ENCODE measurements at places on chromosomes 16 and 17. TPM values are rescaled to one million over a fixed set of nuclear protein-coding genes. Genes with fewer than 3 reads are reported as not detected.

Gene TM4SF5
- total RNA-seq = not detected

Gene SOX8
- total RNA-seq = 0.89 TPM

Gene SOX9
- total RNA-seq = 13.8 TPM

Gene CD300H
- total RNA-seq = not detected

Gene KRTAP9-2
- total RNA-seq = not detected

Gene ARHGDIG
- 9.3 TPM for total RNA-seq

Gene CAVIN1
- total RNA-seq = 240 TPM

Gene KCNJ16
- not detected for total RNA-seq

Gene CCL8
- total RNA-seq = not detected

DNA sequence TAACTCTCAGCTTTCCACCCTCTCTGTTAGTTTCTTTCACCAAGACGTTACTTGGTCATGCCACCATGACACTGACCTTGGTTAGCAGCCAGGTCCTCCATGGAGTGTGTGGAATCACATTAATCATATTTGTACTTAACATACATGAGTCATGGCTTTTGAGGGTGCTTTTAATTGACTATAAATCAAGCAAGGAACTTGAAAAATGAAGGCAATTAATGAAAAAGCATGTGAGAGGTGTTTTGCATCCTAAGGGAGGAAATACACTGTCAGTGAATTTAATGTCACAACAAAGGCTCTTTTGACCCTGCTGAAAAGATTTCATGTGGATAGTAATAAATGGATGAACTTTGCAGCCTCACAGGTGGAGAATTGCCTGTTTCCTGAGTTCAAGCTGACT is 240.7 kb downstream of the CDH13 start:
- no peak for DNase-seq

- peak; percentile 70 for DNase-seq
Measured at GRCh38 chr17:9291912-9292560, 270.7 kb downstream of the NTN1 start.

- DNase-seq = no peak
Measured at GRCh38 chr17:6374271-6374691, 60.6 kb downstream of the AIPL1 start.

DNA sequence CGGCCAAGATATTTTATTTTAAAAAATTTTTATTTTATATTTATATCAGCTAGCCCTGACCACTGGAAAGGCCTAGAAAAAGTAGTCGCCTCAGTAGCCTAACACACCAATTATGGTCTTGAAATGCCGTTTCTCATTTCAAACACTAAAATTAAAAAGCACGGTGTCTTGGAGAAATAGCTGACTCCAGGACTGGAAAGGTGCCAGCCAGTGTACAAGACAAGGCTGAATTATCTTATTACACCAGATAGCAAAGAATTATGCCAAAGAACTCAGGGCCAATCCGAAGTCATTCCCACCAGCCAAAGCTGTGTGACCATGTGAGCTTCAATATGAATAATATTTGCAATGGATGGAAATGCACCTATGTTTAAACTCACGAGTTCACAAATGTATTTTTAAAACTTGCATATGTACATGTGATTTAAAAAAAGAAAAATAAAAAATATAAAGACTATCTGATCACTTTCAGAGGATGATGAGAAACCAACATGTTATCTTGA is 19.9 kb upstream of the ATP2C2 start:
- DNase-seq = no peak

DNA sequence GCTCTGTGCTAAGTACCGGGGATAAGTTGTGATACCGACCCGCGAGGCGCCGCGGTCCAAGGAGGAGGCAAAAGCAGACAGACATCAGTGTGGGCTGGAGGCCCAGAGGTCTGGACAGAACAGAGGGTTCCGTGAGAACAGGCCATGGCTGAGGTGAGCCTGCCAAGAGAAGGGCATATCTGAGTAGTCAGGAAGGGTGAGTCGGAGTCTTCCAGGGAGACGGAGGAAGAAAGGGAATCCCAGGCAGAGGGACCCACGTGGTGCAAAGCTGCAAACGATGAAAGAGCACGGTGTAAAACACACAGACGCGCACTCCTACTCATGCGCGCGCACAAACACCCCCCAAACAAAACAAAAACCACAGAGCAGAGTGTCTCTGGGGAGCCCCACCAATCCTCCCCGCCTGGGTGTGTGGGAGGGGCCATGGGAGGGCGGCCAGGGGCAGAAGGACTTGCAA is 18.1 kb downstream of the RHBDL3 start:
- DNase-seq = no peak

GRCh38 chr17:14334276-14334840 is 33.5 kb downstream of the HS3ST3B1 start:
- no peak for DNase-seq

DNA sequence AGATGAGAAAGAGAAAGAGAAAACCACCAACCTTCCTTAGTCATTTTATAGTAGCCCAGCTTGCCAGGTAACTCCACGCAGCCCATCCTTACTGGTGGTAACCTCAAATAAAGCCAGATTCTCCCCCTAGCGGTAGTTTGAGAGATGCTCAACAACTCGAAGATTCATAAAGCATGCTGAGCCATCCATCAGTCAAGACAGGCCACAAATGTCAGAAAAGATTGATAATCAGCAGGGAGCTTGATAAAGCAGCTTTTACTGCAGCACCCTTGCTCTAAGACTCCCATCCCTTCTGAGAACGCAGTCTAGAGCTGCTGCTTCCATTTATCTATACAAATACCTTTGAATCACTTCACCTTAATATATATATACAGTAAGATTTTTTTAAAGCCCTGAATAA is 451.5 kb upstream of the HSBP1 start:
- no peak for DNase-seq

GRCh38 chr16:26724189-26724588 is 342.5 kb upstream of the C16orf82 start:
- no peak for DNase-seq

DNA sequence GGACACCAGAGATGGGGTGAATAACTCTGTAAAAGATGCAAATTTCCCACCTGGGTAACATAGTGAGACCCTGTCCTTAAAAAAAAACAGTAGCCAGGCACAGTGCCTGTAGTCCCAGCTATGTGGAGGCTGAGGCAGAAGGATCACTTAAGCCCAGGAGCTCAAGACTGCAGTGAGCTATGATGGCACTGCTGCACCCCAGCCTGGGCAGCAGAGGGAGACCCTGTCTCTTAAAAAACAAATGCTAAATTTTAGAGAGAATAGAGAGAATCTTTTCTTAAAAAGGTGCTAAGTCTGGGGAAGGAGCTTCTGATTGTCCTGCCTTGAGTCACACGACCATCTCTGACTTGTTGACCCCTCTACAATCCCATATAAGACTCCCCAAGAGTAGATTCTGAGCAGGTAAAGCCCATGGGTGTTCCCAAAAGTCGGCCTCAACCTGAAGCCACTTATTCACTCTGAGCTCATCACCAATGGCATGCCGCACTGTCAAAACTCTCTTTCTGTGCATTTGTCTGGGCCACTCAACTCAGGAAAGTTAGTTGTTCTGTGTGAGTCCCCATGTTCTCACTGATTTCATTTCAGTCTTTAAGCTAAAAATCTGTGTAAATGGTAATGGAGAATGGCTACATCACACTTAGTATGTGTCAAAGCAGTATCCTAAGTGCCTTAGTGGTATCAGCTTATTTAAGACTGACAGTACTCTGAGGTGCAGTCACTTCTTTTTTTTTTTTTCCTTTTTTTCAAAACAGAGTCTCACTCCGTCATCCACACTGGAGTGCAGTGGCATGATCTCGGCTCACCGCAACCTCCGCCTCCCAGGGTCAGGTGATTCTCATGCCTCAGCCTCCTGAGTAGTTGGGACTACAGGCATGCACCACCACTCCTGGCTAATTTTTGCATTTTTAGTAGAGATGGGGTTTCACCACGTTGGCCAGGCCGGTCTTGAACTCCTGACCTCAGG is 41.6 kb downstream of the PRKCB start:
- no peak for DNase-seq

- DNase-seq = peak; percentile 90
Measured at GRCh38 chr16:50266337-50267091, at the start of gene ADCY7. ADCY7 (plus strand) TSS chr16:50266551; CDS start chr16:50288180, 21,629 bp downstream.

DNA sequence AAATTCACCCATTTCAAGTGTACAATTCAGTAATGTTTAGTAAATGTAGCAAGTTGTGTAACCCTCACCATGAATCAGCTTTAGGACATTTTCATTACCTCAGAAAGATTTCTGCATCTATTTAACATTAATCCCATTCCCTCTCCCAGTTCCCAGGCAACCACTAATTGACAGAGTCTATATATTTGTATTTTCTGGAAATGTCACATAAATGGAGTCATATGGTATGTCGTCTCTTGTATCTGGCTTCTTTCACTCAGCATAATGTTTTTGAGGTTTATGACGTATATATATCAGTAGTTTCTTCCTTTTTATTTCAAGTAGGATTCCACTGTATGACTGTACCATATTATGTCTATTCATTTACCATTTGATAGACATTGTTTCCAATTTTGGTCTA is 199.8 kb downstream of the CYB561 start:
- DNase-seq = no peak

GRCh38 chr17:46995841-46996571 is 17.0 kb upstream of the RPRML start:
- no peak for DNase-seq

DNA sequence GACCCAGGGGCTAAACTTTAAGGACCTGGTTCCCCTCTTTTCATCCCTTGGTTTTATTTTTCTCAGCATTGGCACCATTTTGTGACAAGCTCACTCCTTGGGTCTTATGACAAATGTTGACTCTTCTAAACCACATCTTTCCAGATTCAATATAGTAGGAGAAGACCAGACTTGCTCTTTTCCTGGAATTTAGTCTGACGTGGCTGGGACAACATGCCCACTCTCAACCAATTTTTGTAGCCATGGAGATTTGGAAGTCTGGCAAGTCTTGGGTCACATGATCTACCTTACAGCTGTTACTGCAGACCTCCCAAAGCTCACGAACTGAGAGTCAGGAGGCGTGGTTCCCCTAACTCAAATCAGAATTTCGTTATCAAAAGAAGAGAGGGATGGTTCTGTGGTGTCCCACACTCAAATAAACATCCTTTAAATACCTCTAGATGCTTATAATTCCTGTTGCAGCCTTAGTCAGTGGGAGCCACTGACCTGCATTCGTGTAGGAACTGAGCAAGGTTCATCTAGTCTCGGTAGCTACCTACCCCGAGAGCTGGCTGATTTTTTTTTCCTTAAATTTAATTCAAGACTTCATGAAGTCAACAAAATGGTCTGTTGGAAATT is 683.5 kb downstream of the MAF start:
- DNase-seq = no peak

DNA sequence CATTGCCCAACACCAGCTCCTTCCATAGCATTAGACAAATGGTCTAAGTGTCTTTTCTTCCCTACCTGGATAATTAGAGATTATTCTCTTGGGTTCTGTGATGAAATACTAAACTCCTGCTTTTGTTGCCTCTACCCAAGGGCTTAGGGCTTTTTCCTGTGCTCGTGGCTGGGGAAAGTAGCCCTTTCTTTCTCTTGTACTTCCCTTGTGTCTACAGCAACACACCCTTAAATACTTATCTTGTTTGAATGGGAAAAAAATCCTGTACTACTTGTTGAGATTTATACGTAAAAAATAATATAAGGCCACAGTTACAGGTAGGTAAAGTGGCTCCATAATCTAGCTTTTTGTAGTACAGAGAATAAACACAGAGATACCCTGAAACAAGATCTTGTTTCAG is 7.0 kb upstream of the NACA2 start:
- no peak for DNase-seq

DNA sequence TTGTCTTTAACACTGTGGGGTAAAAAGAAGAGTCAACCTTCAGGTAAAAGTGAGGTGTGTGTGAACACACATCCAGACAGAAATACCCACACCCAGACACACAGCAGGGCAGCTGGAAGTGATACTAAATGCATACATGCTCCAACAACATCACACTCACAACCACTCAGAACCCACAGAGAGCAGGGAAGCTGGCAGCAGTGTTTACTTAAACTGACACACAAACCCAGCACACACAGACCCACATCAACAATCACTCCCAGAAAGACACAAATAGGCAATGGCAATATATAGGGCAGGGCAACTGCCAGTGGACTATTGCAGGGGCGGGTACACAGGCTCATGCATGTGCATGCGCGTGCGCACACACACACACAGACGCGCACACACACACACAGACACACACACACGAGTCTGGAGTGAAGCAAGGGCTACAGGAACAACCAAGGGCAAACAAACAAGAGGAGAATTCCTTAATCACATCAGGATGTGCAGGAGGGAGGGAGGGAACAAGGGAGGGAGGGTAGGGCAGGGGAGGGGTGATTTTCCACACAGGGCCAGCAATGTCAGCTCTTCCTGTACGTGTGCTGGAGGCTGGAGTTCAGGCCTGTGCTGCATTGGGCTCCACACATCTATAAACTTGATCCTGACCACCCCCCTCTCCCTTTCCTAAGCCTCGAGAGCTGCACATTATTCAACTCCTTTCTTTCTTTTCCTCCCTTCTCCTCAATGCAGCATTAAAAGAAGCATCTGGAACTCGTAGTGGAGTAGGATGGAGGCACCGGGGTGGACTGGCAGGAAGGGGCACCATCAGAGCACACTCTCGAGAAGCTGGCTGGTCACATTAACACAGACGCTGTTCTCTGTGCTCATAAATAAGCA is 30.1 kb downstream of the HIC1 start:
- no peak for DNase-seq

- no peak for DNase-seq
Measured at GRCh38 chr17:45994987-45995386, 4.1 kb upstream of the STH start.

GRCh38 chr16:27311448-27311830 is 2.3 kb upstream of the IL4R start:
- no peak for DNase-seq

DNA sequence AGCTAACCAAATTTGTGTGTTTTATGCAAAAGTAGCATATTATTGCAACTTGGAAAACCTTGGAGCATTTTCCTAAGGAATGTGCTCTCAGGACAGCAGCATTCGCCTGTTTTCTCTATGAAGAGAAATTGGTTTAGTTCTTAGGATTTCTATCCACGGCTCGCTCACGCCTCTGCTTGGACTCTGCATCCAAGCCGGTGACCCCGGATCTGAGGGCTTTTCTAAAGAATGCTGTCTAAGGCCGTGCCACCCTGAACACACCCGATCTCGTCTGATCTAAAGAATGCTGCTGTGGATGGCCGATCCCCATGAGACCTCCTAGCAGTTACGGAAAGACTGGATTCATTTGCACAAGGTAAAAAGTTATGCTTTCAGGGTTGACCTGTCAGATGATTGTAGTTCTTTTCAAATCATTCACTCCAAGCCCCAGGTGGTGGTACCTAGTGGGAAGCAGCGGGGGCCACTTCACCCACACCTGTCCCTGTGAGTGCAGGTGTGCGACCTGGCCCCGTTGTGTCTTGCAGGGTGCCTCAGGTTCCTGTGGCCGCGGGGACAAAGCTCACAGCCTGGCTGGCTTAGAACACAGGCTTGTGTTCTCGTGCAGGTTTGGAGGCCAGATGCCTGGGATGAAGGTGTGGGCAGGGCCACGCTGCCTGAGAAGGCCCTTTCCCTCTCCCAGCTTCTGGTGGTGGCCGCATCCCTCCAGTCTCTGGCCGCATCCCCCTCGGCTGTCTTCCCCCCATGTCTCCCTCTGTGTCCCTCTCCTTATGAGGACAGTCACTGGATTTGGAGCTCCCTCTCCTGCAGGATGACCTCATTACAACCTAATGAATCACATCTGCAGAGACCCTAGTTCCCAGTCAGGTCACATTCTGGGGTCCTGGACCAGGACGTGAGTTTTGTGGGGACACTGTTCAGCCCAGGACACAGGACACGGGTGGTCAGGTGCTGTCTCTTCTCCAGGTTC is 71.1 kb downstream of the BANP start:
- DNase-seq = peak; percentile 58
